Ureter (tissue), 1 donor: ENCODE measurements at places on chromosomes 12 and 14. TPM values are rescaled to one million over a fixed set of nuclear protein-coding genes. Genes with fewer than 3 reads are reported as not detected.

Gene RFX4
- not detected for total RNA-seq

Gene ADAM20
- 2.8 TPM for total RNA-seq

Gene KRT6C
- 0.39 TPM for total RNA-seq

Gene CD69
- total RNA-seq, result 10.7 TPM

Gene TAS2R31
- 12.2 TPM for total RNA-seq

Gene CSRP2
- total RNA-seq, result 41.7 TPM

Gene PTPRB
- 28.6 TPM for total RNA-seq

Gene PNMA1
- 33.8 TPM for total RNA-seq

Gene GLT8D2
- total RNA-seq, result 13.3 TPM

Gene FZD10
- 5.9 TPM for total RNA-seq

Gene KRT79
- total RNA-seq, result not detected

Gene CLEC2A
- total RNA-seq, result not detected

Gene HNRNPC
- 591 TPM for total RNA-seq

Gene ELK3
- total RNA-seq, result 41.7 TPM

Gene KRT81
- not detected for total RNA-seq
